Stimulated activated CD8-positive, alpha-beta memory T cell treated with anti-CD3 and anti-CD28 coated beads, Interleukin-4, amount 100 ng/mL, for 4 hours (primary cell): ENCODE measurements at places on chromosomes 2 and 18.

- no peak for DNase-seq
These were observed 59.3 kb upstream of the COL5A2 start for GRCh38 chr2:189238903-189239302.

DNA sequence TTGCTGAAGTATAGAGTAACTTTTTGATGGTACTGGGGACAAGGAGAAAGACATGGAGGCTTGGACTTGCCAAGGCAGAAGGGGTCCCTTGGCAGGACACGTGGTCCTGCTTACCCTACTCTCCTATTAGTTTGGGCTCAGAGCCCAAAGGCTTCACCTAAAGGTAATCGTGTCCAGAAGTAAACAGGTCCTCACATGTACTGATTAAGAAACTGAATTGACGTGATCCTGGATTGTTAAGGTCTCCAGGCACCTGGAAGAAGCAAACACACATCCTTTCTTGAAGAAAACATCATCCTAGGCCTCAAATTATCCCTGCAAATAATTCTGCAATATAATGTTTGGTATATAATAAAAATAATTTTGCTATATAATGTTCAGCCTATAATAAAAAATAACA lies 50.0 kb downstream of the DTNB start:
- no peak for DNase-seq

DNA sequence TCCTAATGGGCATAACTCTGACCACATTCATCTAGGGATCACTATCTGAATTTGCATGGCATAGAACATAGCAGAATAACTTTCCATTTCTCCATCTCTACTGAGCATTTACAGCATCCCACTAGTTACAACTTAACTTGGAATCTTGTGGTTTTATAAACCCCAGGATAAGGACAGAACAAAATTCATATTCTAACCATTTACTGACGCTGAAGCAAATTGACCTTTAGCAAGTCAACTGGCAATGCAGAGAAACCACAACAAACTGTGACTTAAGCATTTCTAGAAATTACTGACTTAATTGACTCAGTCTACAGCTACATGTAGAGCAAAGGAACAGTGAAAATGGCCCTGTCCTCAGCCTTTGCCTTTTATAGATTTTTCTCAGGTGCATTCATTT lies 61.2 kb downstream of the DCC start:
- DNase-seq, result no peak

DNA sequence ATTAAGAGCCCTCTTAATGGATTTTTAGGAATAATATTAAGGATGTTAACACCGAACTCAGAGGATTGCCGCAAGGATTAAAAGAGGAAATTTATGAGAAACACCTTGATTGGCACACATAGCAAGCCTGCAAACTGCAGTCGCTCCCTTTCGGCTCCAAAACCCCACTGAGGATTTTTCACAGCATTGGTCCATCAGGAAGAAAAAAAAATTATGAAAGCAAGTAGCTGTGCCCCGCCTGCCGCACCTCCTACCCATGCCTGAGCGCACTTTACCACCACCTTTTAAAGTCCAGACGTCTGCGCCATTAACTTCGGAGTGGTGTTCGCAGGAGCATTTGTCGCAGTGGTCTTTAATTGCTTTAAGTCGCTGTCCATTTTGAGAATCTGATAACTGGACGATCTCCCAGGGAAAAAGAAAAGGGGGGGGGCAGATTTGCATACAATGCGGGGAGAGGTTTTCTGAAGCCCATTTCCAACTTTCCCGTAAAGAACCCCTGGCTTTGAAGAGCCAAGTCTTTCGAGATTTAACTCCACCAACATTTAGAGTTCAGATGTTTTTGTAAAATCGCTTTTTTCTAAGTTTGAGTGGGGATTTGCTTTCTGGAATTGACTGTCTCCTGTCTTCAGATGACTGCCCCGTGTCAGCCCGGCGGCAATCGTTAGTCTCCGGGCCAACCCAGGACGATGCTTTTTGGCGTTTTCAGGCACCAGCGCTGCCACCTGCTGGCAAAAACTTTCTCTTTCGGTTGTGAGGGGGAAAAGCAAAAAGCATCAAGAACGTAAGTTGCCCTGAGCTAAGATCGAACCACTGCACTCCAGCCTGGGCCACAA lies 913 bp upstream of the TRABD2A start:
- DNase-seq, result peak; percentile 77

- no peak for DNase-seq
These were observed 60.6 kb downstream of the LRP2 start for GRCh38 chr2:169301596-169302335.

- no peak for DNase-seq
These were observed 34.9 kb upstream of the AFTPH start for GRCh38 chr2:64489081-64489751.

GRCh38 chr2:187617905-187618304 lies 63.7 kb upstream of the TFPI start:
- no peak for DNase-seq

DNA sequence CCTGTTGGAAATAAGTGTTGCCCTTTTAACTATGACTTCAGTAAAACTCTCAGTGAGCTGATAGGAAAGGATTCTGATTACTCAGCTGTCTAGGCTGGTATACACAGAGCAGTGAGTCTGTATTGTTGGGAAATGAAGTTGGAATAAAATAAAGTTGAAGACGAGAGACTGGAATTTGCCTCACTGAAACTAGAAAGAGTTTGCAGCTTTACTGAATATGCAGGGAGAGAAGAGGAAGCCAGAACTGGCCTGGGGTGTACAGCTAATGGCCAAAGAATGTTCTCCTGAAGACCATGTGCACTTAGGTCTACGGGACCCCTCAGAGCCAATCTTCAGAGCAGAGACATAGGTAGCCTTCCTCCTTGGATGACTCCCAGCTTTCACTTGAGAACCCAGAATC lies 26.5 kb downstream of the EIF4E2 start:
- no peak for DNase-seq

DNA sequence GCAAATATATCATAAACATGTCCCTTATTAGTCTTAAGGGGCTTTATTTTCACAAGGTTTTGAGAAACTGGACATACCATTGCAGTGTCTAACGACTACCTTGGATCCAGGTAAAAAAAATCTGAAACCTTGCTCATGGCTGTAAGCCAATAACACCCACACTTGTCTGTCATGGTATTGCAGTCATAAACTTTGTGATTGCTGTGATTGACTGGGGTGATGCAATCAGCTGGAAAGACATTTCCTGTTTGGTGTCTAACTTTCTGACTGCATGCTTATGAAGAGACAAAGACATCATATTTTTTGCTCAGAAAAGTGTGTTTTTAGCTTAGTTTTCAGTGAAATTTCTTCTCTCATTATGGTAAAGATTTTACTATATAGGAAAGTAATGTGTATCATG lies 635.0 kb downstream of the TSN start:
- DNase-seq, result no peak

DNA sequence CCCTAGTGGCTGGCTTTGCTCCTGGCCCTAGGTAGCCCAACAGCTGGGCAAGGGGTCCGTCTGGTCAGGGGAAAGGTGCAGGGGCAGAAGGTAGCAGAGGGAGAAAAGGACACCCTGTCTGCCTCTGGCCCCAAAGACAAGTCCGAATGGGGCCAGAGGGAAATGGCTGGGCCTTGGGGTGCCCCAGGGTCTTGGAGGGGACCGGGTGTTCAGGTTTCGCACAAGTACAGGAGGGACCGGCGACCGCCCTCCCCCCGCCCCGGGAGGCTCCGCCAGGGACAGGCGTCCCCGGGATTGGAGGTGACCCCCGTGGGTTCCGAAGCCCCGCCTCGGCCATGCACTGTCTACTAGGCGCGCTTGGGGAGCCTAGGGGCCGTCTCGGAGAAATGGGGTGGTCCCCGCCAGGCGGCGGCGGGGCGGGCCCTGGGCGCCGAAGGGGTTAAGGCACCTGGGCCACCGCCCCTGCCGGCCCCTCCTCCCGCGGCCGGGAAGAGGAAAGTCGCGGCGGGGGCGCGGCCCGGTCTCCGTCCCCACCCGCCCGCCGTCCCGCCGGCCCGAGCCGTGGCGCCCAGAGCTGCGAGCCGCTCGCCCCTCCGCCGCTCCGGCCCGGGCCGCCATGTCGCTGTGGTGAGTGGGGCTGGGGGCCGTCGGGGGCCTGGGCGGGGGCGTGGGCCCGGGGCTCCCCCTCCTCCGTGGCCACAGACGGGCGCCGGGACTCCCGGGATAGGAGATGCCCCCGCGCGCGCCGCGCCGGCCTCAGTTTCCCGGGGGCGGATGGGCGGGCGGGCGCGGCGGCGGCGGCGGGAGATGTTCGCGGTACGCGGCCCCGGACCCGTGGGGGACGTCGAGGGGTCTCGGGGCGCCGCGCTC lies at the start of gene B3GNT7:
B3GNT7 (plus strand) TSS at position 523 of the 870 bp plus-strand sequence; CDS start at position 617, 94 bp downstream.
- no peak for DNase-seq
